Stimulated activated CD4-positive, alpha-beta T cell treated with anti-CD3 and anti-CD28 coated beads, Interleukin-1b, Interleukin-23, amount 100 ng/mL, for 24 hours (primary cell): ENCODE measurements at places on chromosomes 7 and 10.

DNA sequence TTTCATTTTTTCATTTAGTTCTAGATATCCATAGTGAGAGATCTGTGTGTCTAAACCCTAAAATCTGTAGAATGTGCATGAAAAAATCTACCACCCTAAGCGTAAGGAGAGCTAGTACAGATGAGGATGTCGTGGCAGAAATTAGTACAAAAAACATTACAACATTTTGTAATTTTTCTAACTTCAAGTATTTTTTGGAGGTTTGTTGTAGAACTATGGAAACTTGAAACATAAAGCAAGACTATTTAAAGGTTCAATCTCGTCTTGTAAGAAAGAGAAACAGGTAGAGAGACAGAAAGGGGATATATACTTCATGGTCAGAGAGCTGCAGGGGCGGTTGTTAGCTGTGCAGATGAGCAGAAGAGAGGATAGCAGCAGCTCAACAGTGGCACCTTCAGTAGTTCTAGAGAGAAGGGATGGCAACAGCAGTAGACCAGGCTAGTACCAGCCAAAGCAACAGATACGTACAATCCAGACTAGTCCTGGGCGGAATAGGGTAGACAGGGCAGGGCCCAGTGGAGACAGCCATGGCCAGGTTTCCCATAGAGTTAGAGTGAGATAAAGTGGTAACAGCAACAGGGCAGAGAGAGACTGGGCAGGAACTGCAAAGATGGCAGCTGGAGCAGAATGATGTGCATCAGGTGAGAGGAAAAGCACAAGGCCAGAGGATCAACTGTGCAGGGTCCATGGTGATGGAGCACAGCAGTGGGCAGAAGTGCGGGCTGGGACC, 145.2 kb downstream of the FRMD4A start:
- peak; percentile 42 for DNase-seq

- DNase-seq = no peak
Measured at GRCh38 chr10:45476559-45476958, 102.5 kb downstream of the ALOX5 start.

- no peak for DNase-seq
Measured at GRCh38 chr7:17501441-17502212, 203.2 kb downstream of the AHR start.

DNA sequence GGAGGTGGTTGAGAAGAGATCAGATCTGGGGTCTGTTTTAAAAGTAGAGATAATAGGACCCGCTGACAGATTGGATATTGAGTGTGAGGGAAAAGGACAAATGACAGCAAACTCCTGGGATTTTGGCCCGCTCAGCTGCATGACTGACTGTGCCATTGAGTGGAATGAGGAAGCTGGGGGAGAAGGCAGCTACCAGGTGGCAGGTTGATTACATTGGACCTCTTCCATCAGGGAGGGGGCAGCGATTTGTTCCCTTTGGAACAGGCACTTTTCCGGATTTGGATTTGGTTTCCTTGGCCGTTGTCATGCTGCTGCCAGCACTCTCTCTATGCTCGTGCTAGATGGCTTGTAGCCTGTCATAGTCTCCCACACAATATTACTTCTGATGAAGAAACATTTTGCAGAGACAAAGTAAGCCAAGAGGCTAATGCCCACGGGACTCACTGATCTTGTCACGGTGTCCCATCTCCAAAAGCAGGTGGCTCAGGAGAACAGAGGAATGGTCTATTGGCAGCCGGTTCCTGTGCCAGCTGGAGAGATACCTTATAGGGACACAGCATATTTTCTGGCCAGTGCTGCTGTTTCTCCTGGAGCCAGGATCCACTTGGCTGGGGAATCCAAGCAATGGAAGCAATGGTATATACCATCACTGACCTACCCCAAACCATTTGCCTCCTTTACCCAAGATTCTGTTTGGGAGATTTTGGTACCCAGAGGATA, 69.1 kb upstream of the WAC start:
- no peak for DNase-seq

DNA sequence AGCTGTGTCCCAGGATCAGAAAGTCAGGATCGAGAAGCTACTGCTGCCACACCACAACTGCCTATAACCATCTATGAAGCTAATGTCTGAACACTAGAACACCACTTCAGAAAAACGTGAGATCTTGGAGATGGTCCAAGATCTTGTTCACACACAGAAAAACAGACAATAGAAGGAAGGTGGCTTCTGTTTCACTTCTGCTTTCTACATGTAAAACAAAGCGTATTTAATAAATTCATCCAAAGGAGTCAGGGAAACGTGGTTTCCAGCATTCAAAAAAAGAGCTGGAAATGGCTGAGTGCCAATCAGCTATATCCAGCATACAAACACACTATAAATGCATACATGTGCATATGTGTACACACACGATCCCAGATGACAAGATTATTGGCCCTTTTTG, 70.2 kb upstream of the CCDC71L start:
- no peak for DNase-seq
